ENCODE measurements at places on chromosomes 1 and 21. TPM values are rescaled to one million over a fixed set of nuclear protein-coding genes. Genes with fewer than 3 reads are reported as not detected.

GRCh38 chr1:26094677-26095383, 16.8 kb upstream of the PDIK1L start:
- peaks cover 29% of the 10 kb centered on the region for H3K4me1 ChIP-seq
- H3K27ac ChIP-seq: no peak overlapping the region
- H3K27me3 ChIP-seq: no peaks in the 10 kb centered on the region
- DNase-seq: peak; percentile 19
- H3K36me3 ChIP-seq: no peaks in the 10 kb centered on the region
- no peak overlapping the region for H3K4me3 ChIP-seq

The SGIP1 gene
- total RNA-seq: not detected

DNA sequence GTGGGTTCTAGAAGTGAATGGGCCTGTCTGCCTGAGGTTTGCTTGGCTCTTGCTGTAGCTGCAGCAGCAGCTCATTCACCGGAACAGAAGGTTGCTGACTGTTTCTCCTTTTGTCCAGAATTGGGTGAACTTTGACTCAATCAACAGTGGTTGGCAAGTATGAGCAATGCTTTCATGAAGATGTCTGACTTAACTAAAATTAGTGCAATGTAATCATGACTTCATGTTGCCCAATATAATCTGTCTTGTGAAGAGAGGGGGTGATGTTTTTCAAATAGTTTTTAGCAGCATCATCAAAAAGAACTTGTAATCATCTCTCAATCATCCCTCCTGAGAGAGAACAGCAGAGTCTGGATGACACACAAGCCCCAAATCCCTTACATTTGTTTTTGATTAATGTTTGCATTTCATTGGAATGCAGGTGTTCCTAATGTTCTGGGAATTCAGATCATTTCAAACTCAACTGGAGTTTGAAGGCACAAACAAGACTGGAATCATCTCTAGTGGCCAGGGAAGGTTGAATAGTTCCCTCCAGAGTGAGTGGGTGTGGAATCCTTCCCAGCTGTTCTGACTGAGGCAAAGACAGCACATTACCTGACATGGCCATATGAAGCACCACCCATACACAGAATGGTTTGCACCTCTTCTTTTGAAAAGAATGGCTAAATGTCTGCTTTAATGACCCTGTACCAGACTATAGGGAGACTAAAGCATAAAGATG, 82.9 kb downstream of the HLX start:
- no peaks in the 10 kb centered on the region for H3K27me3 ChIP-seq
- no peaks in the 10 kb centered on the region for H3K36me3 ChIP-seq
- peak; percentile 95 for DNase-seq
- H3K4me3 ChIP-seq: no peak overlapping the region
- peaks cover 55% of the 10 kb centered on the region for H3K4me1 ChIP-seq

GRCh38 chr1:179351281-179351680, 14.5 kb upstream of the AXDND1 start:
- no peaks in the 10 kb centered on the region for H3K27me3 ChIP-seq
- peaks cover 12% of the 10 kb centered on the region for H3K36me3 ChIP-seq
- H3K27ac ChIP-seq: no peak overlapping the region

Measured in PC-3 (cell line).